ENCODE measurements at places on chromosomes 5 and 9. TPM values are rescaled to one million over a fixed set of nuclear protein-coding genes. Genes with fewer than 3 reads are reported as not detected.
A peak's percentile ranks its signal among the peaks of the same experiment; 100 is the strongest.

- DNase-seq = no peak
Observed at GRCh38 chr5:63346451-63346850, 615.8 kb downstream of the HTR1A start.

DNA sequence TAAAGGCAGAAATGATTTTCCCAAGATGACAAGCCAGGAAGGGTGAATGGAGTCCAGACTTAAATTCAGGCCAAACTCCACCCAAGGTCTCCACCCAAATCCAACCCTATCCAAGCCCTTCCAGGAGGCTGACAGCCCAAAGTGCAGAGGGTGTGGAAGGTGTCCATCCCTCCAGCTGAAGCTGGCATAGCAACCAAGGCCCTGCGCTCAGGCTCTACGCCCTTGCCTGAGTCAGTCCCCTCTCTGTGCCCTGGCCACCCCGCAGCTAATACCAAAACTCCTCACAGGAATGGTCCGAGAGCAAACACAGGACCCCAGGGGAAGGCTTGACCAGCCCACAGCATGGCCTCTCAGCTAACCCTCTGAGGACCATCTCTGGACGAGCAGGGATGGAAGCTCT lies 2.1 kb downstream of the SEPTIN8 start:
- DNase-seq = no peak

DNA sequence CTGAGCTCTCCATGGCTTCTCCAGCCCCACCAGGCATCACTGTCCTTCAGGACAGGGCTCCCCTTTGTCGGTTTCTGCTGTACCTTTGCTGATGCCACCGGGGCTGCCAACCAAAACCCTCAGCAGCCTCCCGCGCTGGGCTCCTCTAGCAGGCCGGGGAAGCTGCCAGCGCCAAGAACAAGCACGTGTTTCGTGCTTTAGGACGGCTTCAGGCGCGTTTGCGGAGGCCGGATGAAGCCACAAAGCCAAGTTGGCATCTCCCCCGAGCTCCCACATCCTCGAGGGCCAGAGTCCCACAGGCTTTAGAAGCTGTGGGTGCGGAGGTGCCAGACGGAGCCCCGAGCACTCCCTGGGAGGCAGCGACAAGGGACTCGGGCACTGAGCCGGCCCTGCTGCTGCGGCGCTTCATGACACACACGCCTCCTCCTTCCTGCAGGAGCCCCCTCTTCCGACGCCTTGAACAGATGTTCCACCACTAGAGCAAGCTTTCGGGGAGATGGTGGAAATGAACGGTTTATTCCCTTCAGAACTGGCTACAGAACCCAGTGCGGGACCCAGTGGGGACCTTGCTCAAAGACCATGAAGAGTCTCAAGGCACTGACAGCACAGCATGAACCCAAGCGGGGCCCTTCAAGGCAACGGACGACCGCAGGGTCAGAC lies 36.7 kb downstream of the SARDH start:
- DNase-seq = no peak

DNA sequence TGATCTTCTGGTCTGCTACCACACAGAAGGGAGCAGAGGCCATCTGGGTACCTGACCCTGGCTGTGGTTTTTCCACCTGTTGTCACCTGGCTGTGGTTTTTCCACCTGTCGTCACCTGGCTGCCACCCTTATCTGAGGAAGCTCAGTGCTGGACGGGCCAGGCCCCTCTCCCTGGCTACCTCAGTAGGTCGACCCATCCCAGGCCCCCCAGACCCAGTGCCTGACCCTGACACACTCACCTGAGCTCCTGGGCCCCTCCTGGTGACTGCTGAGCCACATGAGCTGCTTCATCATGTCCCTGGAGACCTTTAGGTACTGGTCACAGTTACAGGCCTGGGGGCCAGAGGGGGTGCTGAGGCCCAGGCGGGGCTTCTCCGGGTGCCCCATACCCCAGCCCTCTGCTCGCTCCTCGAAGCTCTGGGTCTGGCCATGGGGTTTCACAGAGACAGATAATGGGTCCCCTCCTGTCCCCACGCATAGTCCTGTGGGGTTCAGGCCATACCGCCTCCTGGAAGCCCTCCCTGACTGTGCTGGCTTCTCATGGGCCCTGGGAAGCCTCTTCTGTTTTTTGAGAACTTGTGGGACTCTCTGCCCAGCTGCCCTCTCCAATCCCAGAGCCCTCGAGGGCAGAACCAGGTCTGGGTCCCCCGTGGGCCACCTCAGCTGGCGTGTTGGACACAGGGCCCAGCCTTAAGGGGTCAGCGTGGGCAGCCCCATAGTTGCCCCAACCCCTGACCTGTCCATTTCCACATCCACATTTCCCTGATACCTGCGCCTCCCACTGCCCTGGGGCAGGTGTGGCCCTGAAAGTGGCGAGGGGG lies 7.5 kb upstream of the NRARP start:
- DNase-seq = no peak

DNA sequence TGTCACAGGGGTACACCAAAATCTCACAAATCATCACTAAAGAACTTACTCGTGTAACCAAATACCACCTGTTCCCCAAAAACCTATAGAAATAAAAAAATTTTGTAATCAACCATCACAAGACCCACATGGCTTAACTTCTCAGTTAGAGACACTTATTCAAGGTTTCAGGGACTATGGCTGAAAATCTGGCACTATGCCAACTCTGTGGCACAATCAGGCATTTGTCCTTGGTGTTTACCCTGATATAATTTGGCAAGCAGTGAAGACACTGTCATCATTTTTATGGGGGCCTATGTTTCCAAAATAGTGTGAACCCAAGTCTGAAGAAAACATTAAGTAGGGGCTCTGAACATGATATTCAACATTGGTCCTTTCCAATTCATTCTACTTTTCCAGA lies 59.0 kb downstream of the ZNF622 start:
- no peak for DNase-seq

DNA sequence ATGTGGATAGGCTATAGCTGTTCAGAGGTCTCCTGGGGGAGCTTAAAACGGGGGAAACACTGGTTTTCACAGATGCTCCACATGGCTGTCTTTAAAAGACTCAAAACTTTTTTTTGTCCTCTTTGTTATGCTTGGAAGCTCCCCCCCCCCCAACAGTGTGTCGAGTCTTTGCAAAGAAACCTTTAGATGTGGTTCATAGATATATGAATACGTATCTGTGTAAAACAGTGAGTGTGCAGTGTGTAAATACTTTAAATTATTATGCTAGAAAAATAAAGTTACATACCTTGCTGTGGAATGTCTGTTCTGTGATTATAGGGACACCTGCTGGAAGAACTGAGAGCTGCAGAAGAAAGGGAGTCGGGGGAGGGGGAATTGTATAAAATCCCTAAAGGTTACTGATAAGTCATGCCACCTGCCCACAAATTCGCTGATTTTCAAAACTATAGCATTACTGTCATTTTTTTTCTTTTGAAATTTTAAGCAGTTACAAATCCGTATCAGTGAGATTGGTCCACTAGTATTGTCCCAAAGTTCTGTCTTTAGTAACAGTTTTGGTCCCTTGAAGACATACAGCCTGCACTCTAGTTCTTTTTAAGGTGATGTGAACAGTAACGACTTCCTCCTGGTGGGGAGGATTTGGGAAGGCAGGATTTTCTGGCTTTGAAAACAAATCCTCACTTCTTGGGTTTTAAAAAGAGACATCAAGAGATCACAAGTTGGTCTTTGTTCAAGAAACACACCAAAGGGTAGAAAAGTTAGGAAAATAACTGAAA lies 22.9 kb downstream of the RGMB start:
- peak; percentile 71 for DNase-seq

GRCh38 chr9:69034071-69034470 lies 1.5 kb upstream of the FXN start:
- no peak for DNase-seq

DNA sequence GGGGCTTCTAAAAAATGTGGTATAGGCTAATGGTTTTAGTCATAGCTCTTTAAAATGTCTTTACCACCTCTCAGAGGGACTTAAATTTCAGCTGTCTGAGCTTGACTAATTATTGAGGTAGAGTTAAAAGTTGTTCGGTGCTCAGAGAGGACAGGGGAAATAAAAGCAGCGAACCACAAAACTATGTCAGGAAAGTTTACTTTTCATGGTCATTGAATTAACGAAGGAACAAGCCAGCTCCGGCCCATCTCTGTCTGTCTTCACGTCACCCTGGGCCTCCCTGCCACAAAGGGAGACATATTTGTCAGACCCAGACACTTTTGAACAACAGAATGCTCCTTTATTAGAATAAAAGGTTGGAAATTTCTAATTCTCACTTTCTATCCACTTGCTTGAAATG lies 98.8 kb upstream of the EFNA5 start:
- no peak for DNase-seq

GRCh38 chr9:134919303-134919702 lies 1.6 kb upstream of the FCN1 start:
- DNase-seq = no peak

DNA sequence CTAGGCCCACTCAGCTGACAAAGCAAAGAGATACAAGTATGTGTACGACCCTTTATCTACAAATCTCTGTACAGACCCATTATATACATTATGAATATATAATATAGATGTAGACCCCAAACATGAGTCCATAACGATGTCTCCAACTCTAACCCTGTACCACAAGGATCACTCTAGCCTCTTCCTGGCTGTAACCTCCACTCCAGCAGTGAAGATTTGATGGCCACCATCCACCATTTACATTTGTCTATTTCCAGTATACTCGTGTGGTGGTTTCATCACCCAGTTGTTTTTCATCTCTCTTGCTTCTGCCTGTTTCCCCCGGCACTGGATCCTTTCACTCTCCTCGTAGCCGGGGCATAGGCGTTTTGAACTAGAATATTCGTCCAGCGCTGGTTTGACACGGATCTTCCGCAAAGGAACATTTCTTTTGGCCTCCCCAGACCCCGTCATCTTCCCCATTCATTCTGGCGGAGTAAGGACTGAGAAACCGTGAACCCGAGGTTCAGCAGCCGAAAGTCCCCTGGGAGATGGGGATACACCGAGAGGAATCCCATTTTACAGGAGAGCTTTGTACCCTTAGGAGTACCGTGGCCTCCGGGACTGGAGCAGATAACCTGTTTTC lies 828 bp upstream of the TRIO start:
- DNase-seq = no peak

DNA sequence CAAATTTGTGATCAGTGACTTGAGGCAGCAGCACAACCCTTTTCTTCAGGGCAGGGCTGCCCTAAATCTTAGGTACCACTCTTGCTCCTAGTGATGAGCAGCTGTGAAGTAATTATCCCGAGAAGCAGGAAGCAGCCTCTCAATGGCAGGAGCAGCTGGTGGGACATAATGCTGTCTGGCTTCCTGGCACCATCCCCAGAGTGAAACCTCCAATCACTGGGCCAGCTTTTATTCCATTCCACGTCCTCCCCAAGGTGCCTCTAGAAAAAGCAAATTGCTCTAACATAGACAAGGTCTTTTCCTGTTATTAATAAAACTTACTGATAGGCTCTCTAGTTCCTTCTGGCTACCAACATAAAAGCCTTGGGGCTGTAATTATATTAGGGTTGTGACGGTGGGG lies 154.0 kb downstream of the FRMD3 start:
- no peak for DNase-seq

DNA sequence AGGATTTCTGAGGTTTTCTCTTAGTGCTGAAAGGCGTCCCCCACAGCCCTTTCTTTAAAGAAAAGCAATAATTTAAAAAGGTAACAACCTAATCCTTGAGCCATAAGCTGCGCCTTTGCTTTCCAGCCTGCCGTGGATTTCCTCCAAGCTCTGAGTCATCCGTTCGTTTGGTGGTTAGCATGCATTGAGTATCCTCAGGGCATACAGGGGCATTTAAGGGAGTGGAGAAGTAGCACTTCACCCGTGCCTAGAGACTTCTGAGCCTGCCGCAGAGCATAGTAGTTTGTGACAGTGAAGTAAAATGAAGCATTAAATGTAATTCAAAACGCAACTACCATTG lies 892 bp upstream of the TNC start:
- DNase-seq = peak; percentile 97

DNA sequence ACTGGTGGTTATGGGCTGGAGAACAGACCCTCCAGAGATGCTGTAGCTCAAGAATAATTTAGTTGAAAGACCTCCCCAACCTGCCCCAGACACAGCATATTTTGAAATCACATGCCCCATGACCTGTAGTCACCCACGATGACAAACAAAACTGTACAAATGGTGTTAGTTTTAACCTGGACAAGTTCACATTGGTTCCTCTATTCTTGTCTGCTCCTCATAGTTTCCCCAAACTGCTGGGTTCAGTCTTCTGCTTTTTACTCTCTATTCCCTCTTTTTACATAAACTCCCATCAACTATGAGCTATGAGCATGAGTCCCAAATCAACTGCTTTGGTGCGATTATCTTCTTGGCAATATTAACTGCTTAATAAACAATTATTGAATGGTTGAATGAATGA lies 365.3 kb upstream of the CLINT1 start:
- no peak for DNase-seq

GRCh38 chr9:87310827-87311523 lies 186.7 kb upstream of the DAPK1 start:
- no peak for DNase-seq

DNA sequence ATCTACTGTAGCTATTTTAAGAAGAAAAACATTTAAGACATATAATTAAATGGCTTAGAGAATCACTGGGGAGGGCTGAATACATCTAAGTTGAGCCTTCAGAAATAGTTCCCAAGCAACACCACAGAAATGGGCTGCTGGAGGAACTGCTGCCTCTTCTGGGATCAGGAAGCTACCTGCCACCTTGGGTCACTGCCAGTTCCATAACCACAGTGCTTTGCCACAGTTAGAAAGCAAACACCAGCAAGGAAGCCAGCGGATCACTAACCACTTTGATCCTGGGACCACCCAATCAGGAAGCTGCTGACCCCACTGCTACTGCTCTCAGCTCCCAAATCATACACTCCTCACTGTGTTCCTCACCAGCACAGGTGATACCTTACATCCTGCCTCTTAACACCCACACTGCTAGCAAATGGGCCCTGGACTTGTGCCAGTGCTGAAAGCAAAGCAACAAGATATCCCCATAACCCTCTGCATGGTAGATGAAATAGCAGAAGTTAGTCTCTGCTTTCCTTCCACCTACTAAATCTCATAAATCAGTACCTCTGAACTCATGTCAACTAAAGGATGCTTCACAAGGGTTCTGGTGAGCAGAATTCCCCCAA lies 346.9 kb downstream of the DEPDC1B start:
- no peak for DNase-seq

- no peak for DNase-seq
Observed at GRCh38 chr9:105129731-105130130, 114.7 kb upstream of the SLC44A1 start.

DNA sequence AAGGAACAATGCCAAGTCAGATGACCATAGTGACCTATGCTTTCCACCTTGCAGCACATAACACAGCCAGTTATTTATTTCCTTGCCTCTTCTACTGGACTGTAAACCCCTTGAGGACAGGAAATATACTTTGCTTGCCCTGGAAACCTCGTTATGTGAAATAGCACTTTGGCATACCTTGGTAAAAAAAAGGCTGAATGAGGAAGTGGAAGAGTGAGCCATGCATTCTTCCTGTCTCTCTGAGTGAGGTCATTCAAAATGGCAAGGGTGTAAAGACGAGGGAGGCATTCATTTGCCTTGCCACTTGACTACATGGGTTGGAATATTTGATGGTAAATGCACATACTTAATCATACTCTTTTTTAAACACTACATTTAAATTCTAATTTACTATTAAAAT lies 42.8 kb upstream of the SVEP1 start:
- no peak for DNase-seq

The SHB gene
- total RNA-seq = 28.6 TPM

The SLC25A2 gene
- total RNA-seq = not detected

The ASS1 gene
- 49.1 TPM for total RNA-seq

The RASGEF1C gene
- total RNA-seq = not detected

The DND1 gene
- 0.38 TPM for total RNA-seq
